ENCODE measurements at places on chromosomes 1 and 21. TPM values are rescaled to one million over a fixed set of nuclear protein-coding genes. Genes with fewer than 3 reads are reported as not detected.

GRCh38 chr1:151542710-151543129, 2.6 kb downstream of the TUFT1 start:
- no peak for DNase-seq

- DNase-seq, result no peak
Observed at GRCh38 chr1:54356680-54357147, 49.5 kb downstream of the SSBP3 start.

DNA sequence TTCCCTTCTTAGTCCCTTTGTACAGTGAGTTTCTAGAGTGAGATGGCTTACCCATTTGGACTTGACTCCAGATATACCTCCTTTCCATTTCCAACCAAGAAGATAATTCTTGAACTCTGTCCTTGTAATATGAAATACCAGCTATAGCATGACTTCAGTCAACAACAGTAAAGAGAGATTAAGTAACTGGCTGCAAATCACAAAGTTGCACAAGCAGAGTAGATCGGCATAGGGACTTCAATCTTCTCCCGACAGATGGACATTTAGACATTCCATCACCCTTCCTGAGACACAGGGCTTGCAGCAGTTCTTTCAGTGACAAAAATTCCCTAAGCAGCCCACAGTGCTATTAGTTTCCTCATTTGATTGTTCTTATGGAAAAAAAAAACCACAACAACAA, 44.6 kb downstream of the JAK1 start:
- no peak for DNase-seq

DNA sequence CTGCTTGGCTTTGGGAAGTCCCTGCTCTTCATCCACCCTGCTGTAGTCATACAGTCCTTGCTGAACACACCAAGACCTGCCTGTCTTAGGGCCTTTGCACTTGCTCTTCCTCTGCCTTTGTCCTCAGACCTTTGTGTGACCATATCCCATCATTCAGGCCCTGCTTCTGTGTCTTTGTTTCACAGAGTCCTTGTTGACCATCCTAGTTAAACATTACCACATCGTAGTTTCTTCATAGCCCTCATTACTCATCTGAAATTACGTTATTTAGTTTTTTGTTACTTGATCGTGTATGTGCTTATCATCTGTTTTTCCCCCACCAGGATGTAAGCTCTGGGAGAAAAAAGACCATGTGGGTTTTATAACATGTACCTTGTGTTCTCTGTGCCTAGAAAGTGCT, 18.3 kb upstream of the SPRR5 start:
- no peak for DNase-seq

DNA sequence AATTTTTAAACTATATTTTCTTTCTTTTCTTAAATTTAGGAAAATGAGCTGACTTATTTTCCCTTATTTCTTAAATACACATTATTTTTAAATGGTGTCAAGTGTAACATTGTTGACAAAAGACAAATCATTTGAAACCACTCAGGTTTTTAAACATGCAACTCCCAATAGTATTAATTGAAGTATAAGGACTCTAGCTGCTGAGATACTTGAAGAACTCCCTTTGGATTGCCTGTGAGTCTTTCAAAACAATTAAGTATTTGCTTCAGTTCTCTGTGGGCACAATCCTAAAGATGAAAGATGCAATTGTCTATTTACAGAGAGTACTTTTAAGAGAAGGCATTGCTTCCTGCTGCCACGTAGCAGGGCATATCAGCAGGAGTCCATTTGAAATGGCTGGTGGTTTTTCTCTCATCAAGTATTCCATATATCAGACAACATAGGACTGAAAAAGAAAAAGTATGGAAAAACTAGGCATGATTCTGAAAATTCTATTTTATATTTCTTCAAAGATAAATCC, 373.4 kb downstream of the NEGR1 start:
- no peak for DNase-seq

DNA sequence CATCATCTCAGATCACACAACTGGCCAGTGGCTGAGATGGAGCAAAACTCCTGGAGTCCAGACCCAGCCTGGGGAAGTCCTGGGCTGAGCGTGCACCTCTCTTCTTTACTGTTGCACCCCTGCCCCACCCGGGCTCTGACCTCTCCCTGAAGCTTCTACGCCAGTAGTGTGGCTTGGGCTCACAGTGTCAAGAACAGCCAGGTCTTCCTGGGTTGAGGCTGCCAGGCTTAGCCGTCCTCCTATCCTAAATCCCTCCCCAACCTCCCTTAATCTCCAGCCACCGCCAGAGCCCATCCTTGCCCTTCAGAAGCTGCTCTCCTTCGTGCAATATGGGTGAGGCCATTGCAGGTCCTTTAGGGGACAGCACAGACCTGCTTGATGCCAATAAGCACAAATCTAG, 399.2 kb upstream of the VAMP3 start:
- DNase-seq, result peak; percentile 38

DNA sequence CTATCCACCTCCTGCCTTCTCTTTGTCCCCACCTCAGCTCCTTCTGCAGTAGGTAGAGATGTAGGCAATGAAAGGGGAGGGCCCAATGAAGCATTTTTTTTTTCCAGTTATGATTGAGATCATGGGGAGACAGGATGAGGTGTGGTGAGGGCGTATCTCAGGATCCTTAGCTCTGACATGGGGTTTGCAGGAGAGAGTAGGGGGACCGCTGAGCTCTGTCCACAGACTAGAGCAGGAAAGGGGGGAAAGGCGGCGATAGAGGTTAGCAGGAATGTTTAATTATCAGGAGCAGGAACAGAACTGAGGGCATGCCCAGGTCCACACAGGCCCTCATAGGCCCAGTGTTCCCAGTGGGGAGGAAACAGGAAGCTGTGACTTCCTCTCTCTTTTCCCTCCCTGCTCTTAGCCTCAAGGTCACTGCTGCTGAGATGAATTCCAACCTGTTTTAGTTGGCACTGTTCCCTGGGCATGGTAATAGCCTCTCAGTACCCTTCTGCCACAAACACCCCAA, 901 bp upstream of the RXFP4 start:
- DNase-seq, result no peak

DNA sequence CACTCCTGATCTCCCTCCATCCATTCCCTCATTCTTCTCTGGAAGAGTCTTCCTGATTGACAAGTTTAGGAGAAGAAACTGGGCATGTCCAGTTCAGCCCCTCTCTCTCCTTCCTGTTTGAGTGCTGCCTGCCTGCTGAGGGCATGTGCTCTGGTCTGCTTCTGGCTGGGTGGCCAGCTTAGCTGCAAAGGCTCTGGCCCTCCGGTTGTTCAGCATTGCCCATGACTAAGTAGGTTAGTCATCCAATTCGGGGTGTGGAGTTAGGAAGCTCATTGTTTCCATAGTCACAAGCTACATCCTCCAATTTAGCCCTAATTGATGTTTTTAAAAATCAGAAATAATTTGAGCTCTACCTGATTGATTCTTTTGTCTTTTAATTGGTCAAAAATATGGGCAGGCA, 25.6 kb upstream of the PLA2G2E start:
- no peak for DNase-seq

The NBPF12 gene
- 13.1 TPM for total RNA-seq

The ATP1A2 gene
- not detected for total RNA-seq

The PKN2 gene
- 29.2 TPM for total RNA-seq
